ENCODE measurements at places on chromosomes 13 and 19.

GRCh38 chr19:18231775-18232174 is 5.5 kb upstream of the PDE4C start:
- DNase-seq: no peak

GRCh38 chr19:51138549-51138979 is 3.5 kb upstream of the SIGLEC7 start:
- DNase-seq: no peak

- no peak for DNase-seq
Observed at GRCh38 chr13:42084722-42085121, 36.3 kb downstream of the DGKH start.

DNA sequence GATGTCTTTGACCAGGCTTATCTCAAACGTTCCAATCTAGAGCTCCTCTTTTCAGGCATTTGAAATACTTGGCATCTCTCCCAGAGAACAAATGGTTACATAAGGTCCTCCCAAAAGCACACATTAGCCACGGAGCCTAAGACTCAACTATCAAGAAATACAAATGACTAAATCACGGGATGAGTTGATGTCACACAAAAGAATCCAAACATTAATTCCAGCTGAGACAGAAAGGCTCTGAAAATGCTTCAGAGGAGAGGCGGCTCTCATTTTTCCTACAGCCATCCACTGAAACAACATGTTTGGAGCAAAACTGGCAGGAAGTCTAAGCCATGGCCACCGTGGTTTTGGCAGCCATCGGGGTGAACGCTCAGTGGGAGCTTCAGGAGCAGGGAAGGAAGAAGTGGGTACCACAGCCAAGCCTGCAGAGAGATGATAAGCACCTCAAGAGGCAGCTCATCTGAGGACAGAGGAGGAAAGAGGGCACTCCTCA is 122.5 kb downstream of the STK24 start:
- peak; percentile 94 for DNase-seq

DNA sequence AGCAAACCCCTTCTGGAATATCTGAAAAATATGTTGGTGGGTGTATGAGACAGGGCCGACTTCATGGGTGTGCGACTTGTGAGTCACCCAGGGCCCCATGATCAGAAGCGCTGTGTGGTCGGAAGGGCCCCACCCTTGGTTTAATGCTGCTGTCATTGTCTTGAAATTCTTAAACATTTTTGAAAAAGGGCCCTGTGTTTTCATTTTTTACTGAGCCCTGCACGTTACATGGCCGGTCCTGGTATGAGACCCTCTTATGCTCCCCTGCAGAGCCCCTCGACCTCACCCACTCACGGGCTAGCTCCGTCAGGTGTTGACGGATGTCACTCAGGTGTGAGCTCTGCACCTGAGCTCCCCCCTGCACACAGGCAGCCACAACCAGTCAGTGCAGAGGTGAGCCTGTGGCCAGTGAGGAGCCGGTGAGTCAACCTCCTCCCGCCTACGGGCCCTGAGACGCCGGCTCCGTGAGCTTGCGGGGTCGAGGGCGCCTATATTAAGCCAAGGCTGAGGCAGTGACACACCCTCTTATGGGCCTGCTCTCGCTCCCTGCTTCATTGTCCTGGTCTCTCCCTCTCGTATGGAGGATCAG is 27.7 kb downstream of the GADD45B start:
- DNase-seq: peak; percentile 87

DNA sequence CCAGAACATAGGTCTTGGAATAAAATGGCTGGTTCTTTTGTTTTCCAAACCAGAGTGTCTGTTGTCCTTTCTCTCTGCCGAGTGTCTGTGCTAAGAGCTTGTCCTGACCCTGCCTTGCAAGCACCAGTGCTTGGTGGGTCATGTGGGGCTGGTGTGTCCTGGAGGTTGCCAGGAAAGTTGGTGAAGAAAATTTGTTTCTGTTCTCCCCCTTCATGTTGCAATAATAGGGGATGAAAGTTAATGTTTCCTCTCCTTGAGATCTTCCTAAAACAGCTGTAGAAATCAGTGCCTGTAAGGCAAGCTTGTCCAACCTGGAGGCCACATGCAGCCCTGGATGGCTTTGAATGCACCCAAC is 2.7 kb downstream of the HAMP start:
- no peak for DNase-seq

DNA sequence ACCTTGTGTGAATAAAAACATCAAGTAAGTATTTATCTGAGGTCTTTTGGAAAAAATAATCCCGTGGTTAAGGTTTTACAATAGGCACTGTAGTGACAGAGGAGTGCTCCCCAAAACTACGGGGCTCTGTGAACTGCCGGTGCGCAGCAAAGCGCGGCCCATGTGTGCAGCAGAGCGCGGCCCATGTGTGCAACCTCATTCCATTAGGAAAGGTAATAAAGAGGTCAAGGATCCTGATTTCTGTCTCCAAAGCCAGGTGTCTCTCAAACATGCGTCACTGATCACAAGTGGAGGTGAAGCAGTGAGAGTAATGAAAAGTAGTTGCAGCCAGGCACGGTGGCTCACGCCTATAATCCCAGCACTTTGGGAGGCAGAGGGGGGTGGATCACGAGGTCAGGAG is 58.7 kb downstream of the MRPL57 start:
- DNase-seq: no peak

- no peak for DNase-seq
Observed at GRCh38 chr13:31895691-31896090, 135.9 kb upstream of the FRY start.

GRCh38 chr19:20209051-20209450 is 42.0 kb downstream of the ZNF486 start:
- DNase-seq: no peak

- no peak for DNase-seq
Observed at GRCh38 chr19:5094768-5095567, 126.1 kb downstream of the KDM4B start.

GRCh38 chr19:20664901-20665781 is 3.8 kb upstream of the ZNF626 start:
- DNase-seq: no peak

DNA sequence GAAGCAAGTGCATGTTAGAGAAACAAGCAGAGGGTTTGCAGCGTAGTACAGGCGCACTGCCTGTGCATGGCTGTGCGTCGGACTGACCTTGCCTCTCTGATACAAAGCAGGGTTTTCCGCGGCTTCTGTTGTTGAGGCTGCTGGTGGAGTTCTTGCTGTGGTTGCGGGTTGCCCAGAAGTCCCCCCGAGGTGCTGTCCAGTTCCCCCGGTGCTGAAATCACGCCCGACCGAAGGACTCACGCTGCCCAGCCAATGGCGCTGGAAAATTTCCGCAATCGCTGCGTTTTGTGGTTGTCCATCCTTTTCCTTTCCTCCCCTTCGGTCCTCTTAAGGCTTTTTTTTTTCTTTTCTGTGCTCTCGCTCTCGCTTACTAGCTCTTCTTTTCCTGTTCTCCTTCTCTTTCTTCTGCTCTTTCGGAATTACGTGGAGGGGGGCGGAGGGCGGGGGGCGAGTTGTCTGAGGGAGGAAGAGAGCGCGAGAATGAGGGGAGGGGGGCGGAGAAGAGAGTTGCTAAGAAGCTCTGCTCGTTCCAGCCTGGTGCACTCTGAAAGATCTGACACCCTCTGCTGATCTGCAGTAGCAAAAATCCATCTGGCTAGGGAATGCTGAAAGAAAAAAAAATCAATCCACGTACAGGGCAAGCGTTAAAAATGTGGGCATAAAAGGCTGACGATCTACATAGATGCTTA is at the start of gene SLITRK1:
TSS of gene SLITRK1 (minus strand) at position 558 of the 689 bp plus-strand sequence. CDS start 967 bp downstream, outside the sequence.
- peak; percentile 70 for DNase-seq

- DNase-seq: no peak
Observed at GRCh38 chr13:92196591-92197256, 798.3 kb downstream of the GPC5 start.

DNA sequence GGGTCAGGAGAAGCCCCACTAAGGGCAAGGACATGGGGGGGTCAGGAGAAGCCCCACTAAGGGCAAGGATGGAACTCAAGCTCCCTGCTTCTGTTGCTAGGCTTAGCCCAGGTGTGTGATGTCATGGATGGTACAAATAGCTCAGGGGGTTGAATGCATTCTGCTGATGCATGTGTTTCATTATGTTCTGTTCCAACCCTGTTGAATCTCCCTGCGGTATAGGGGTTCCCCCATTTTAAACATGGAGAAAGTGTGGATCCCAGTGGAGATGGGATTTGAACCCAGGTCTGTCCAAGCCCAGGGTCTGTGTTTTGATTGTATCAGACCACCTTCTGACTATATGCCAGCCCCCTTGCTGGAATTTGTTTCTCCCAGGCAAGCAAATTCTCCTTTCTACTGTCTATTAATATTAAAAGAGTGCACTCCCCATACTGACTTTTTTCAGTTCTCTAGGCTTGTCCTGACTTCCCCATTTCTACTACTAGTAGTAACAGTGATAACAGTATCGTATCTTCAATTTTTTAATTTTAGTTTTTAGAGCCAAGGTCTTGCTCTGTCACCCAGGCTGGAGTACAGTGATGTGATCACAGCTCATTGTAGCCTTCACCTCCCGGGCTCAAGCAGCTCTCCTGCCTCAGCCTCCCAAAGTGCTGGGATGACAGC is 6.7 kb downstream of the ZNF865 start:
- DNase-seq: no peak

DNA sequence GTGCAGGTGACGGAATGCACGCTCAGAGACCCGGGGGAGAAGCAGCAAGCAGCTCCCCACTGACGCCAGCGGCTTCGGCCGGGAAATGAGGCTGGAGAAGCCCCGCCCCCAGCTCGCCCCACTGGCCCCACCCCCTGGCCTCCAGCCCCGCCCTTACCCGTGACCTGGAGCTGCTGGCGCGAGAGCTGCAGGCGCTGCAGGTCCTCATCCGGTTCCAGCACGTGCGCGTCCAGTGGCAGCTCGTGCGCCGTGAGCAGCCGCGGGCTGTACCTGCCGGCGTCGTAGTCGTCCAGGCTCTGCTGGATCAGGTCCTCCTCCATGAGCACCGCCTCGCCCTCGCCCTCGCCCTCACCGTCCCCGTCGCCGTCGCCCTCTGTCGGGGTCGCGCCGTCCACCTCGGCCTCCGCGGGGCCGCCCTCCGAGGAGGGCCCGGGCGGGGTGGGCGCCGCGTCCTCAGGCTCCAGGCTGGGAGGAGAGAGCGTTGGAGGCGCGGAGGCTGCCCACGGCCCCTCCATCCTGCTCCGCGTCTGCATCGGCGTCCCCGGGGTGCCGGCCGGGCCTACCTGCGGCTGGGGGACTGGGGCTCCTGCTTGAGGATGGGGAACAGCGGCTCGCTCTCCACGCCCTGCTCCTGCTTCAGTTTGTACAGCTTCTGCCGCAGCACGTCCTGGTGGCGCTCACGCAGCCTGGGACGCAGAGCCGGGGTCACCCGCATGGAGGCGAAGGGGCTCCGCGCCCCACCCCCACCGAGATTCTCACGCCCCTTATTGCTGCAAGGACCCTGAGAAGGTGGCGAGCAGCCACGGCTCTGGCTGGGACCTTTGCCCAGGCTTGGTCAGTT is 6.4 kb upstream of the TBXA2R start:
- no peak for DNase-seq

- DNase-seq: no peak
Observed at GRCh38 chr19:48025480-48025879, 18.4 kb downstream of the CABP5 start.

DNA sequence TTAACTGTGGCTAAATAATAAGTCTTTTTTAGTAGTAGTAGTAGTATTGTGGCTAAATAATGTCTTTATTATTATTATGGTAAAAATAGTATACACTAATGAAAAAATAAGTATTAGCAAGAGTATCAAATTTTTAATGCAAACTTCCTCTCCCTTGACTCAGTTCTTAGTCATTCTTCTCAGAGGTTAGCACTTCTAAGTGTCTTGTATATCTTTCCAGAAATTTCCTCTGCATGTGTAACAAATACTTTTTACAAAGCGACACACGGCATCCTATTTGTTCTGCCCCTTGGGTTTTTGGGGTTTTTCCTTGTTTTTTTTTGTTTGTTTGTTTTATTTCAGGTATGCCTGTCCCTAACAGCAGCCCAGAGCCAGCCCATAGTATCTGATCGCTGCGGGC is 20.9 kb downstream of the SIN3B start:
- peak; percentile 27 for DNase-seq

DNA sequence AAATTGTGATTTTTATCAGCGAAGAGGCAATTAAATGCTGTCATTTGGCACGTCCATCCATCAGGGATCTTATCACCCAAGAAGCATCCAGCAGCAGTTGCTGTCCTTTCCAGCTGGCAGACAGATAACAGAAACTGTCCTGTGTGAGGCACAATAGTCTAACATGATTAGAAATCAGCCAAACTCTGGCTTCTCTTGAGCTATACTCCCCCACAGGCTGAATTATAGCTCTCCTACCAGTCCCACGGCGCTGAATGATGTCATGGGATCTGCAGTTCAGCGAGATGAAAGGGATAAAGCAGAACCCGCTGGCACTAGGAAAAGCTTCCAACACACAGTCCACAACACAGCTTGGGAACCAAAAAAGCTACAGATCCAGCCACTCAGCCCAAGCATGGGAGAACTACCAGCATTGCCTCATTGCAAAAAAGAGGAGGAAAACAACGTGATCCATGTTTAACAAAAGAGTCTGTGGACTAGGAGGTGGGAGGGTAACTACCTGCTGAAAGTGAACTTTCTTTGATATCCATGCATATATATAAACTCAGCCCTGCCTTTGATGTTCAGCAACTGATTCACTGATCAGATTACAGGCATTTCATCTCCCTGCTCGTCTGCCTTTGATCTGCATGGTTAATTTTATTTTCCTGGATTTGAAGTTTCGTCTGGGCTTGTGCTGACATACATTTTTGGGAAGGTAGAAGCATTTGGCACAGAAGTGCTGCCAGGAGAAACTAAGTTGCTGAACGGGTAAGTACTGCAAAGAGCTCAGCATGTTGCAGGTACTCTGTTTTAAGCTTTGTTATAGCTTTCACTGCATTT is at the start of gene TNFRSF19:
TSS of gene TNFRSF19 (plus strand) at position 314 of the 822 bp plus-strand sequence. CDS start 19,772 bp downstream, outside the sequence.
- peak; percentile 91 for DNase-seq

DNA sequence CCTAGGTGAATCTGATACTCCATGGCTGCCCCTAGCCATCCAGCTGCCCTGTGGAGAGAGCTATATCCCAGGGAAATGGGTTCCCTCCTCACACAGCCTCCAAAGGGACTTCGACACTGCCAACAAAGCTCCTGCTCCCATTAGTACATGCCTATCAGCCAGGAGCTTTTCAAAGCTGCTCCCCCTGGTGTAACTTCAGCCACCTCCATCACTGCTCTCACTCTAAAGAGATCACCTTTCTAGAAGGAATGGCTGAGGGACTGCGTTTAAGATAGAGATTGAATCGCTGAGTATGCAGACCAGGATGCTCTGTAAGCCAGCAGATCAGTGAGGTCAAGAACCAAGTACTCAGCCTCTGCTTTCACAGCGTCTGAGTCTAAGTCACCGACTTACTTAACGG is 213.7 kb downstream of the NALCN start:
- DNase-seq: no peak

DNA sequence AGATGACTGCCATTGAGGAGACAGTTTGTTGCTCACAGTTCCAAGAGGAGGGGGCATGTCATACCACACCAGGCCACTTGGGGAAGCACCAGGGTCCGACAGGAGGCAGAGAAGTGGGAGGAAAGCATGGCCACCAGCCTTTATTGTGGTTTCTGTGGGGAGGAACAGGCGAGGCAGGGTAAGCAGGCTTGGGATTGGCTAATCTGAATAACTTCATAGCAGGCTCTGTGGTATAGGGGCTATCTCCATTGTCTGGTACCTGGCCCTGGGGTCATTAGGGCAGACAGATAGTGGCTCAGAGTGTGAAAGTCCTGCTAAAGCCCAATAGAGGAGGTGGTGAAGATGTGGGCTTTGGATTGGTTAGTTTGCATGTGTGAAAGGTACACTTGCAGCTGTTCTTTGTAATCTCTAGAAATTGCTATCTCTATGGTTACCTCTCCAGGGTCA is 35.5 kb downstream of the CBY2 start:
- no peak for DNase-seq

GRCh38 chr13:99282264-99283231 is 24.4 kb upstream of the GPR18 start:
- DNase-seq: peak; percentile 46

GRCh38 chr19:5497297-5497696 is 42.1 kb downstream of the ZNRF4 start:
- DNase-seq: no peak

GRCh38 chr13:113876346-113877148 is 12.7 kb upstream of the GAS6 start:
- no peak for DNase-seq

Measured in fibroblast of skin of right quadriceps (primary cell).